ENCODE measurements at places on chromosomes 5 and 9.
A peak's percentile ranks its signal among the peaks of the same experiment; 100 is the strongest.

DNA sequence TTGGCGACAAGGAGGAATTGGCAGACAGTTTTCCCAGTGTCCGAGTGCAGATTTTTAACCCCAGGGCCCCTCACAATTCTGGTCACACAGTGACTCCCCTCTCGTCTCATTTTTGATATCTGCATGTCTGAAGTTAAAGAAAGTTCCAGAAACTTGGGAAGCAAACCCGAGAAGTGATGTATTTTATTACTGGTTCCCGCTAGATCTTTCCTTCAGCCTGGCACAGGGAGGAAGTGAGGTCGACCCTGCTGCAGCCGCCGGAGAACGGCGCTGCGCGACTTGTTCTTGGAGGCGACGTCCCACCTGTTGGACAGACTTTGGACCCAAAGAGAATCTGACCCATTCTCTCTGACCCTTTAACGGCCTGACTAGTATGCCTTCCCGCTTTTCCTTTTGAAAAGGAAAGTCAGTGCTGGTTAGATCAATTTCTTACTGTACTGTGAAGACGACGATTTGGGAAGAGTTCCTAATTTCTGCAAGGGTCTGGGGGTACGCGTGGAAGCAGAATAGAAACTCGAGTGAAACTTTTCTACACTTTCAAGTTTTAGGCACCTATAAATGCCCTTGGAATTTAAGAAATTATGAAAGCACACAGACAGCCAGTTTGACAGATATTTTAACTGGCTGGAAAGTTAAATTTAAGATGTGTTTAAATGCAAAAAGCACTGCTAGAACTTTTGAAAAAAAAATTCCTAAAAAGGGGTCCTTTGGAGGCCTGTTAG lies 744 bp downstream of the OTULIN start:
- peak; percentile 24 for DNase-seq

DNA sequence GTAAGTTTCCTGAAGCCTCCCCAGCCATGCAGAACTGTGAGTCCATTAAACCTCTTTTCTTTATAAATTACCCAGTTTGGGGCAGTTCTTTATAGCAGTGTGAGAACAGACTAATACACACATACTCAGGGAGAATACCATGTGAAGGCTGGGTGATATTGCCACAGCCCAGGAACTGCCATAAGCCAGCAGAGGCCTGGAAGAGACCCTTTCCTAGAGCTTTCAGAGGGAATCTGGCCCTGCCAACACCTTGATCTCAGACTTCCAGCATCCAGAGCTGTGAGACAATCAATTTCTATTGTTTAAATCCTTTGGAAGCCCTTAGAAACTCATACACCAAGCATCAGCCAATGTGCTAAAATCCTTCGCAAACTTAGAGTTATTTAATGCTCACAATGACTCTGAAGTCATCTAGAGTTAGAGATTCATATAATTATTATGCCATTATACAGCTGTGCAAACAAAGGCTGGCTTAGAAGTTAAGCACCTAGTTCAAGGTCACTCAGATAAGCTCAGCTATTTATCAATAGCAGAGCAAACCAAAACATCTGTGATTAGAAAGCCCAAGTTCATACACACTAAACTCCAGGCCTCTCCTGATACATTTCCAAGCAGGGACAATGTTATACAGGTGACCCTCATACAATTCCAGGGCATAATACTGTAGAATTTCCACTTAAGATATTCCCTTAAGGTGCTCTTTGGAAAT lies 531.8 kb upstream of the DAP start:
- no peak for DNase-seq

GRCh38 chr9:136808075-136808805 lies 492 bp downstream of the RABL6 start:
- DNase-seq: peak; percentile 31

DNA sequence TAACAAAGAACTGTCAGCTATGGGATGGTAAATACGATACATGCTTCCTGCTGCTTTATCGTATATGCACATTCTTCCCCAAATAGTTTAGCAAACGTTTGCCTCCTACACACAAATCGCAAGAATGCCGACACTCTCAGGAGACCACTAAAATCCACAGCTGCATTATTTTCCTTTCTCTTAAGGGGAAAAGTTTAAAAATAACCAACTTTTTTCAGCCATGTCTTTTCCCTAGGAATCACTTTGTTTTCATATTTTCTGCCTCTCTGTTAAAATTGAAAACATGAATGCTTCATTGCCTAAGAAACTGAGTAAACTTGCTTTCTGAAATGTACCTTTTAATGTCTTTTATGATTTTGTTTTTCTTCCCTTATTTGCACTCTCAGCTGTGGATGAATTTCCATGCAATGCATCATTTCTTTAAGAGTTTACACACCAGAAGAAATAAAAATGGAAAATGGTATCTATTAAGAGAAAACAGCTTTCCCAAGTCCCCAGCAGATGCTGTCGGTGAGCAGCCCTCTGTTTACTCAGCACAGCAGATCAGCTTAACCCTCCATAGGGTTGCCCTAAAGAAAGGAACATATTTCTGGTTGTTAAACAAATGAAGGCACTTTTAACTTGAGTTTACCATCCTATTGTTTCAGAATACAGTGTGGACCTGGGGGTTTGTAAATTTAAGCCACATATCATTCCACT lies 66.2 kb downstream of the IZUMO3 start:
- DNase-seq: no peak

- no peak for DNase-seq
These were observed 148.4 kb downstream of the MAN2A1 start for GRCh38 chr5:109838157-109838556.

DNA sequence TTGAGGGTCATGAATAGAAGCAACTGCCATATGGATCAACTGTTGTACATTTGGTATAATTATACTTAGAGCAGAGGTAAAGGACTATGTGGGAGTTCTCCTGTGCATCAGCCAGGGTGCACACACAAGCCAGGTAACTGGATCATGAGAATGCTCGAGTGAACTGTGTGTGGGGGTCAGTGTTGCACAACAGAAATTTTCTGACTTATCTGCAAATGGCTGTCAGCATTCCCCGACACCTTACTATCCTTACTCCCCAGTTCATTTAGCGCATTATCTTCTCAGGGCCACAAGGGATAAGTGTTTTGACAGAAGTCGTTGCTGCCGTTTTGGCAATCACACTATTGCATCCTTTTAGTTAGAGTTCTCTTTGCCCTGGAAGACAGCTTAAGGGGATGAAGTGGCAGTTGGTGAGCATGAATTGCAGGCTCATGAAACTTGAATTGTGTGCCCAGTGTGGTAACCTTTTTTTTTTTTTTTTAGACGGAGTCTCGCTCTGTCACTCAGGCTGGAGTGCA lies 1.7 kb downstream of the CANX start:
- no peak for DNase-seq

DNA sequence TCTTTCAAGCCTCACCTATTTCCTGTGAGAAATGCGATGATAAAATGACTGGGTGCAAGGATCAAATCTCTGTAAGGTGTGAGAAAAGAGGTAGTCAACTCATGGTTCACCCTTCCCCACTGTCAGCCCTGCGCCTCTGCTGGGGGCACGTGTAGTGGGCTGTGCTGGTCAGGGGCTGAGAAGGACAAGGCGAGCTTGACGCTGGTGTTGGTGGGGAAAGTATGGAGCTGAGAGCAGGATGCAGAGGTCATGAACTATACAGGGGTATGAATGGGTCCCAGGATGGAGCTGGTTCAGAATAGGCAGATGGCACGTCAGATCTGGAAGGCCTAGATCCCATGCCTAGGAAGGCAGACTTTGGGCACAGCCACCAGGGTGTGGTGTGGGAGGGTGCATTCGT lies 20.6 kb downstream of the PITX1 start:
- no peak for DNase-seq

GRCh38 chr9:133580419-133580738 lies 28.8 kb downstream of the FAM163B start:
- DNase-seq: no peak
